Dorsolateral prefrontal cortex (tissue), 122 donors: ENCODE measurements at places on chromosomes 3 and 15.
A peak's percentile ranks its signal among the peaks of the same experiment; 100 is the strongest.

- no peak for DNase-seq
Measured at GRCh38 chr3:190024912-190025311, 95.8 kb downstream of the P3H2 start.

DNA sequence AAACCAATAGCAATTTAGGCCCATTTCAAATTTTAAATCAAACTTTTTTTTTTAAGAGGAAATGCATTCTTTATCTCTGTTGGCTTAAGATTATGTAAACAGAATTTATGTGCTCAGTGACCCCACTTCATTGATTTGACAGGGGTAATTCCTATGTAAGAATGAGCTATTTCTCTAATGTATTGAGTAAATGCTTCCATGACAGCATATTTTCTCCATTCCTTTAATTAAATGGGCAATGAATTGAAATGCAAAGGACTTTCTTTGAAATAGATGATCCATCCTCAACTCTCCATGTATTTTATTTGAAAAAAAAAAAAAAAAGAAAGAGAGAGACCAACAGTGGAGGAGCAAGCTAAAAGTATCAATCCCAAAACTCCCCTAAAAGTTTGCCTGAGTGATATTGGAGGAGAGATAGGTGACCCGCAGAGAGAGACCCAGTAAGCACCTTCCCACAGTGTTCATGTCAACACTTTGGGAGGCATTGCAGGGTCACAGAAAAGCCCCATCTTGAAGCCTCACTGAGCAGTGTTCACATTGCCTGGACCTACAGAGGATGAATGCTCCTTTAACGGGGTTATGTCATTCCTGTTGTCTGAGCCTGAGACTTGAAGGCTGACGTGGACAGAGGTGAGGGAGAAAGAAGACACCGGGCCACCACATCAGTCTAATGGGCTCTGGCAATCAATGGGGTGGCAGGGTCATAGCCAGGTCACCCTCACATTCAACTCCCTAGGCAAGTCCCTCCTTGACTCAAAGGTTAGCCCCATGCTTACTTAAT is 176.0 kb downstream of the SHOX2 start:
- DNase-seq: no peak

- no peak for DNase-seq
Measured at GRCh38 chr3:31106204-31106603, 211.7 kb upstream of the GADL1 start.

DNA sequence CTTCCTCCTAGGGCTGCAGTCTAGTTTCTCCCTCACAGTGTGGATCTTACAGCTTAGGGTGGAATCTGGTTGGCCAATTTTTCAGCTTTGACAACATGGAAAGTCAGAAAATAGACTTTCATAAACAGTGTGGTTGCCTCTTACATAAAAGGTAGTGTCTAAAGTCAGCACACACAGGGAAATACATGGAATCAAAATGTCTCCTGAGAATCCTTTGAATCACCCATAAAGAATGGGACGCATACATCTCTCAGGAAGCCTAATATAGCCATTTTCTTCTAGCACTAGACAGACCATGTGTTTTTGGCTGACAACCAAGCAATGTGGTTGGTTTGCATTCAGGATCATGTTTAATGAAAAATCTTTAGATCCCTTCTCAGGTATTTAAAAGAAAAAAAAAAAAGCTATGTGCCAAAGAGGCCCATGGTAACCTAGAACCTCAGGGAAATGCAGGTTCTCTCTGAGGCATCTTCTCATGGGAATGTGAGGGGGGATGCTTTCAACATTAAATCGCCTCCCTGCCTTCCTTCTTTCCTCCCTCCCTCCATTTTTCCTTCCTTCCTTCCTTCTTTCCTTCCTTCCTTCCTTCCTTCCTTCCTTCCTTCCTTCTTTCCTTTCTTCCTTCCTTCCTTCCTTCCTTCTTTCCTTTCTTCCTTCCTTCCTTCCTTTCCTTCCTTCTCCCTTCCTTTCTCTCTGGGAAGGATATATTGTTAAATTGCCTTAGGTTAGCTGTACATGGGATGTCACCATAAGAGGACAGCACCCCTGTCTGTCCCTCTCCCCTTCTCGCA is 34.3 kb upstream of the ZBTB38 start:
- DNase-seq: no peak

GRCh38 chr3:113272385-113272779 is 61.0 kb downstream of the BOC start:
- no peak for DNase-seq

DNA sequence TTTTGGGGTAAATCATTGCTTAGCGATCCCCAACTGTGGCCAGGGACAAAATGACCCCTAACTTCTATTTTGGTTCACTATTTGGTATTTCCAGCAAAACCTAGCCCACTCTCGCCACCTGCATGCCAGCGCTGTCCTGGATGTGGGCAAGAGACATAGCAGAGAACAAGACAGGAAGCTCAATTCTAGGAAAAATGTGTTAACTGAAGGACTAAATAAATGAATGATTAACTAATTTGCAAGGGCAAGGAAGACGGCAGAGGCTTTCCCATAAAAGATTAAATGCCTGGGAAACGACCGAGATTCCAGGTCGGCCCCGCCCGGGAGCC is 408 bp downstream of the NICN1 start:
- no peak for DNase-seq

DNA sequence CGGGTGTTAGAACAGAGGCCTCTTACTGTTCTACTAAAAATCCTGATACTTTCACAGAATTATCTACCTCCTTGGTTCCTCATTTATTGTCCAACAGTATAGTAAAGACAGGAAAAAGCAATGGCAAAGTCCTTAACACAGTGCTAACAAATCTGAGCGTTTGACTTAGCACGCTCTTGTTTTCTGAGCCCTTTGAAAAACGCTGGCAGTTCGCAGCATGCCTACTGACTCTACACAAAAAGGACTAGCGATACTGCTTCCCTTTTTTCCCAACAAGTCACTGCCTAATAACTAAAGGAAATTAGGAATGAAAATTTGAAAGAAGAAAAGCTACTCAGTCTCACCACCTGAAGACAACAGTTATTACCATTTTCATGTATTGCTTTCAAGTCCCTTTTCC is 34.8 kb upstream of the CEMIP start:
- DNase-seq: no peak

GRCh38 chr3:113194823-113195401 is 16.4 kb upstream of the BOC start:
- no peak for DNase-seq

DNA sequence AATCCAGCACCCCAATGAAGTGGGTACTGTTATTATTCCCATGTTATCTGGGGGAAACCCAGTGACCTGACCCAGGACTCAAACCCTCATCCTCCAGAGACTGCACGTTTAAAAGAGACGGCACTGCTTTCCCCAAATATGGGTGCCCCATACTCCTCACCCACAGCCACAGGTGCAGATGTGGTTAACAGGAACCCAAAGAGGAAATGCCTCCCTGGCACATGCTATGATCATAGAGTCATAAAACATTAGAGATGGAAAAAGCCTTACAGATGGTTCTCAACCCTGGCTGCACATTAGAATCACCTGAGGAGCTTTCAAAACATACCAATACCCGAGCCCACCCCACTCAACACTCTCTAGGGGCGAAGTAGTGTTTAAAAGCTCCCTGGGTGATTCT is 111.5 kb downstream of the SEMA5B start:
- DNase-seq: no peak

DNA sequence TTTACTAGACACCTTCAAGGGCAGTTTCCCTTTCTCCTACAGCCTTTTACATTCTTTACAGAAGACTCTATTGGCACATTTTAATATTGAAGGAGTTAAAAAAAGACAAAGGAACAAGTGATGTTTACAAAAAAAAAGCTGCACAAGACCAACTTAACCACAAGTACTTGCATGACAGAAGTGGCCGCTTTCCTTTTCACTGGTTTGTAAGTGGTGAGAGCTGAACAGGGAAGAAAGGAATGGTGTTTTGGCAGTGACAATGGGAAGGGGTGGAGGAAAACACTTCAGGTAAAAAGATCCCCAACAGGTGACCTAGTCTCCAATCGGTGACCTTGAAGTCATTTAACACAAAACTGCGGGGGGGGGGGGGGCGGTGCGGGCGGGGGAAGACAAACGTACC is 1.1 kb downstream of the WDR72 start:
- no peak for DNase-seq

GRCh38 chr15:81865850-81866537 is 179.8 kb downstream of the MEX3B start:
- no peak for DNase-seq

DNA sequence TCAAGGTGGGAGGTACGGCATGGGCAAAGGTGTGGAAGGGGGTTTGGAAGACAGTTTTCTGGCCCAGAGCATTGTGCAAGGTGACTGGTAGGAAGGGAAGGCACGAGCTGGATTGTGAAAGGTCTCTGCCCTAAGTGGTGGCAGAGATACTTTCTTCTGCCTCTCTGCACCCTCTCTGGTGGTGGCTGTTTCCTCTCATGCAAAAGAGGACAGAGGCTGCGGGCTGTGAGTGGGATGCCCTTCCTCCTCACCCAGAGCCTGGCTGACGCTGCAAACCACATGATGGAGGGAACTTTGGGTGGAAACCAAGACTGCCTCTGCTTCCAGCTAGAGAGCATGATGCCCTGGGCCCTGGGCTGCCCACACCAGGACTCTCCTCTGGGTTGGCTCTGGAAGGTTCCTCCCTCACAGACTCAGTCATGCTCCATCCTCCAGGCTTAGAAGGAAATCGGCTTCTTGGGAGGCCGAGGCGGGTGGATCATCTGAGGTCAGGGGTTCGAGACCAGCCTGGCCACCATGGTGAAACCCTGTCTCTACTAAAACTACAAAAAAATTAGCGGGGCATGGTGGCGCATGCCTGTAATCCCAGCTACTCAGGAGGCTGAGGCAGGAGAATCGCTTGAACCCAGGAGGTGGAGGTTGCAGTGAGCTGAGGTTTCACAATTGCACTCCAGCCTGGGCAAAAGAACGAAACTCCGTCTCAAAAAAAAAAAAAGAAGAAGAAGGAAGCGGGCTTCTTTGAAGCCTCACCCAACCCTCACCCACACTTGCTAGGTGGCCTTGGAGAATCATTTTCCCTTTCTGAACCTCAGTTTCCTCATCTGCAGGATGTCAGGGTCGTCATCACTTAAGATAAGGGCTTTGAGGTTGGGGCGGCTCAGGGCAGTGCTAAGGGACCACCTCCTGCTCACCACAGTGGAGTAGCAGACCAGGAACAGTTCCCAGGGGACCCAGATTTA is 8.3 kb downstream of the PSTPIP1 start:
- DNase-seq: peak; percentile 18

GRCh38 chr3:152281133-152281713 is 12.5 kb downstream of the MBNL1 start:
- DNase-seq: no peak

GRCh38 chr15:81400640-81401236 is 26.7 kb upstream of the TMC3 start:
- DNase-seq: peak; percentile 6
